ENCODE measurements at places on chromosomes 12 and 14.

GRCh38 chr12:122872815-122873361 lies 23.0 kb downstream of the VPS37B start:
- DNase-seq: peak; percentile 66

- no peak for DNase-seq
Observed at GRCh38 chr12:132286912-132287311, 42.5 kb downstream of the GALNT9 start.

DNA sequence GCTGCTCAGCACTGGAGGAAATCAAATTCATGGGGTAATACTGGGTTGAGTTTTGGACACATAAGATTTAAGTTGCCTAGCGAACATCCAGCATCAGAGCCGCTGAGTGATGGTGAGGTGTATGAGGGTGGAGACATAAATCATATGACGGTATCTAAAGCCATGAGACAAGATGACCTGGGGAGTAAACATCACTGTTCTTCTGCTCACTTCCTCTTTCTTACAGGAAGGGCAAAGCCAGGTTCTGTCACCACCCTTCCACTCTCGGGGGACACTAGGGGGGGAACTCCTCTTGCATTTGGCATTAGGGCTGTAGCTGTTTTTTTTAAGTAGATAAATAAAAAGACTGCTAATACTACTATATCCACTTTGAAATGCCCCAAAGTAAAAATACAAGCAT lies 24.0 kb downstream of the PRDM4 start:
- DNase-seq: no peak

DNA sequence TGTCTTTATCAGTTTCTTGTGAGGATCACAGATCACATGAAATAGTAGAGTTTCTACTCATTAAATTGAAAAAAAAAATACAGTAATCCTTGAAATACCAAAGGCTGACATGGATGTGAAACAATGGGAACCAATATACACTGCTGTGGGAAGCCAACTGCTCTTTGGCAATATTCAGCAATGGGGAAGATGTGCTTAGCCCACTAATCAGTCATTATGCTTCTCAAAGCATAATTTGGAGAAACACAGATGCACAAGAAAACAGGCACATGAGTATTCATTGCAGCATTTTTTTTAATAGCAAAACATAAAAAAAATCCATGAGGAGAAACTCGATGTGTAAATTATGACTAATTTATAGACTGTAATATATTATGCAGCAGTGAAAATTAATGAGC lies 40.6 kb downstream of the A2M start:
- no peak for DNase-seq

DNA sequence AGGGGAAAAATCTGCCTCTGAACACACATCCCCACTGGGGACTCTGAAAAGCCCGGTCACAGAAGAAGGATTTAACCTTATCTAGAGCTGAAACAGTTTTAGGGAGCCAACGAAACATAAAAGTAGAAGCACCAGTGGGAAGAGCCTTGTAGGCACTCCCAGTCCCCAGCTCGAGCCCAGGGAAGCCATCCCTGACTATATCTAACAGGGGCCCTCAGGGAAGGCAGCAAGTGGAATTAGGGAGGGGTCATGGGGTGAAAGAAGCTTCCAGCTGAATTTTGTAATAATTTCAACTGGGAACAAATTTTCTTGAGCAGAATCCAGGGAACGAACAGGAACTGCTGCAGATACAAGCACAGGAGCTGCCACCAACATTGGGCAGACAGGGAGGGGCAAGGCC lies 127.8 kb downstream of the BMP4 start:
- no peak for DNase-seq

- DNase-seq: no peak
Observed at GRCh38 chr14:62592877-62593276, 452.4 kb downstream of the KCNH5 start.

- no peak for DNase-seq
Observed at GRCh38 chr14:26730929-26731618, 133.2 kb upstream of the NOVA1 start.

DNA sequence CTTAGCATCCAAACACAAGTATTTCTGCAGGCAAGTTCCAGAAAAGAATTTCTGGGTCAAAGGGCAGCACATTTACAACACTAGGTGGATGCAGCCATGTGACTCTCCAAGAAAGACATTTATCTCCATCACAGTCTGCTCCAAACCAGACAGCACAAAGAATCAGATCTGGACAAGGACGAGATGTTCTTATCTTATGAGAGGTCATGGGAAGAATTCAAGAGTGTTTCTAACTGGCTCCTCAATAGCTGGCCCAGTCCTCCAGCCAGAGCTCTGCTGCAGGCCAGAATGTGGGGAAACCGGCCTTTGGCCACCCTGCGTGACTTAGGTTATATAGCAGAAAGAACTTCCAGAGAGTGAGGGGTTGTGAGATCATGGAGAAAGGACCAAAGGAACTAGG lies 17.4 kb downstream of the TMEM119 start:
- DNase-seq: no peak

Data from coronary artery (tissue), 2 donors.